ENCODE measurements at places on chromosomes 2 and 18.
A peak's percentile ranks its signal among the peaks of the same experiment; 100 is the strongest.

DNA sequence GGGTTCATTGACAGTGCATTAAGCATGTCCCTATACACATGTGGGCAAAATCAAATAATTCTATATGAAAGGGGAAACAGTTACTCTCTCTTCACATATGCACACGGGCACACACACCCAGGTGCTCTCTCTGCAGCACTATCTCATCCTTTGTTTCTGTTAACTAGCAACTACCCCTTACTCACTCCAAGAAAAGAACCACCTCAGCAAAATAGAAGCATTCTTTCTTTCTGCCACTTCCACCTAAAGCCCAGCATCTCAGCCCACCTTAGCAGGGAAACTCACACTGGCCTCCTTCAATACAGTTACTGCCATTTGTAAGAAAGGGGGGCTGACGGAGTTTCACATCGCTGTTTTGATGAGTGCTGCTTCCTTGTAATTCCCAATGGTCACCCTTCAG lies 216.3 kb upstream of the ID2 start:
- DNase-seq = no peak

DNA sequence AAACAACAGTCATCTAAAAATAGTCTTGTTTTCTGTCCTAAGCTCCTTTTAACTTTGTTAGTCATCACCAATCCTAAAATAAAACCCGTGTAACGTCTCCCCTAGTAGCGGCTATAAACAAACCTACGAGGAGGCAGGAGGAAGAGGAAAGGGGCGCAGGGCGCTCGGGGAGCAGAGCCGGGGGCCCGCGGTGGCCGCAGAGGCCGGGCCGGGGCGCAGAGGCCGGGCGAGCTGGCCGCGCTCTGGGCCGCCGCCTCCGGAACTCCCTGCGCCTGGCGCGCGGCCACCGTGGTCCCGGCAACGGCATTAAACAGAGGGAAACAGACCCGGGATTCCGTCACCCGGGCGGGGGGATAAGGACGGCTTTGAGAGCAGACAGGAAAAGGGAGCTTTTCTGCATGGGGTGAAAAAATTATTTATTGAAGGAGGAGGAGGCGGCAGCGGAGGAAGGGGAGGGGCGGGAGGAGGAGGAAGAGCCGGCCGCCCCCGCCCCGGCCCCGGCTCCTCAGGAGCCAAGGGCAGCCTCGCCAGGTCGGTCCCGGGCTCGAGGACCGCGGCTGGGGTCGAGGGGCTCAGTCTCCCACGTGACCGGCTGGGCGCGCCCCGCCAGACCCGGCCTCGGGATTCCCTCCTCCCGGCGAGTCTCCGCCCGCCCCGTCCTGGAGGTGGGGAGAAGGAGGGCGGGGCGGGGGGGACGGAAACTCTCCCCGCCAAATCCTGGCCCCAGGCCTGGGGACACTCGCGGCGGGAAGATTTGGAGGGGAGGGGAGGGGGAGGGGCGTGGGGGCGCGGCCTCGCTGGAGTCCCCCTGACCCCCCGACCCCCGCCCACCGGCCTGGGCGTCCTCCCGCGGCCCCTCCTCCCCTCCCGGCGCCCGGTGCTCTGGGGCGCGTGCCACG lies 1.8 kb upstream of the NFATC1 start:
- DNase-seq = no peak

DNA sequence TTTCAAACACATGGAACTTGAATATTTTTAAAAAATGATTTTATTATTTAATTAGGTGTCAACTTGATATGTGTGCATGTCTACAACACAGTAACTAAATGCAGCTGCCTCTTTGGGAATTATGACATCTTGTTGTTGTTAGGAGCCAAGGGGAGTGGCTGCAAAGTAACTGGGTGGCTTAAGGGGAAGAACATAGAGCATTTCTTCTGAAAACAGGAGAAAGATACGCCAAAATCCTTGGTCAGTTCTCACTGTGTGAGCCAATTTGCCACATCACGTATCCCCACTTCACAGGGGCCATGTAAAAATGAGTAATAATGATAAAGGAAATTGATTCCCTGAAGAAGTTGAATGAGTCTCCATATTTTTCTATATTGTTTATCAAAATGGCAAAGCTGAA lies 309.8 kb upstream of the COL3A1 start:
- DNase-seq = no peak

- peak; percentile 31 for DNase-seq
Observed at GRCh38 chr2:230925879-230926765, 1.1 kb upstream of the GPR55 start.

DNA sequence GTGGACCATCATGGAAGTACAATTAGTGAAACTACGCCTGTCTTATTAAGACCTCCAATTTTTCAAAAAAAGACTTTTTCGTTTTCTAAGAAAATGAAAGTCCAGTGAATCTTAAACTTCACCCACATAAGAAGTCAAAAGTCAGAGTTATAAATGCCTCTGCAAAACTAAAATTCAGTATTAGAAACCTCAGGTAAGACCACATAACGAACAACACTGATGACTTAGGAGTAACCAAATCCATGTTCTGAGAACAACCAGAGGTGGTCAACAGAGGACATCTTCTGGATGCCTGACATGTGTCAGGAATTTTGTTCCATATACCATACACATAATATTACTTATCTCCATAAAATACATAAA lies 62.4 kb downstream of the RPL31 start:
- no peak for DNase-seq

GRCh38 chr2:75007061-75007460 lies 48.6 kb downstream of the POLE4 start:
- DNase-seq = no peak

DNA sequence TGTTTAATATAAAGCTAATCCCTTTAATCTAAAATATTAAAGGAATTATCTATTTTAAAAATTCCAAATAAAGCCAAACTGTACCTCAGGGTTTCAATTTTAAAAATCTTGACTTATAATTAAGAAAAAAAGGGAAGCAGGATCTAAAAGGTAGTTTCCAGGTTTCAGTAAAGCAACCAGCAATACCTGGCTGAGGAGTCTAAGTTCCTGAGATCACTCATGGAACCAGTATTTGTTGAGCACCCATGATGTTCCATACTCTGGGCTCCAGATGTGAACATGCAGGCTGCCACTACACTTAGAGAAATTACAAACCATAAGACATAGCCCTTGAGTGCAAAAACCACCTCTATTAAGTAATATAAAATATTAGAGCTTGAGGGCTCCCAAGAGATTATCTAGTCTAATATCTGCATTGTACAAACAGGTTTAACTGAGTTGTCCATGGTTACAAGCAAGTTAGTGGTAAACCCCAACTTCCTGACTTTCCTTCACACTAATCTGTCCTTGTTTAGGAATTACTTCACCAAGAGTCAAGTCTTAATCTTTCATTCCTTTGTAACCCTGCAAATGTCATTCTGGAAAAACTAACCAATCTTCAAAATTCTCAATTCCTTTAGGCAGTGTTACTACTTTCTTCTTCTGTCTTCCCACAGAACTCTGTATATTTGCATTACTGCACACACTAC lies 49.2 kb downstream of the CLASP1 start:
- DNase-seq = no peak

DNA sequence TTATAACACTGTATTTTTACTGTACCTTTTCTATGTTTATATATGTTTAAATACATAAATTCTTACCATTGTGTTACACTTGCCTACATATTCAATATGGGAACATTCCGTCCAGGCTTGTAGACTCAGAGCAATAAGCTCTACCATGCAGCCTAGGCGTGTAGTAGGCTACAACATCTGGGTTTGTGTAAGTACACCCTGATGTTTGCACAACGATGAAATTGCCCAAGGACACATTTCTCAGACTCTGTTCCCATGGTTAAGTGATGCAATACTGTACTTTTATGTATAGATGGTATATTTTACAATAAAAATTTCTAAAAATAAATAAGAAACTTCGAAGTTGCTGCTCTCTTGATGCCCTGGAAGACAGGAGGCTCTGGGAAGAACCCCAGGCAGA lies 38.4 kb downstream of the YPEL5 start:
- DNase-seq = no peak
